Renal pelvis (tissue), 12 donors: ENCODE measurements at places on chromosomes 5 and 9.

DNA sequence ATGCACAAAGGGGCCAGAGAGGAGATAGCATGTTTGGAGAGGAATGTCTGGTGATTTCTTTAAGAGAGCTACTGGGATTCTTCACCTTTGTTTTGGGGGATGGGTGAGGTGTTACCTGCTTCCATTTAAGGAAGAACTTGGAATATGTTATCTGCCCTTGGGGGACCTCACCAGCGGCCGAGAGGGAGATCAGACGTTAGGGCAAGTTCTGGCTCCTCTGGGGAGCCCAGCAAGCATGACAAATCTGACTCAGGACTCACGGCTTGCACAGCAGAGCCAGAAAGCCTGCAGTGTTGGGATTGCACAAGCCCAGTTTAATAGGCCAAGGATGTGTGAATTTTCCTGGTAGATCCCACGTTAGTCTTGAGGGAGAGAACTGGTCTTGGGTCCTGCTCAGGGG is 40.3 kb downstream of the SLC28A3 start:
- DNase-seq = no peak

GRCh38 chr9:136059851-136060670 is 35.0 kb downstream of the NACC2 start:
- DNase-seq = no peak

- no peak for DNase-seq
Measured at GRCh38 chr5:42908086-42908485, 96.4 kb upstream of the SELENOP start.

DNA sequence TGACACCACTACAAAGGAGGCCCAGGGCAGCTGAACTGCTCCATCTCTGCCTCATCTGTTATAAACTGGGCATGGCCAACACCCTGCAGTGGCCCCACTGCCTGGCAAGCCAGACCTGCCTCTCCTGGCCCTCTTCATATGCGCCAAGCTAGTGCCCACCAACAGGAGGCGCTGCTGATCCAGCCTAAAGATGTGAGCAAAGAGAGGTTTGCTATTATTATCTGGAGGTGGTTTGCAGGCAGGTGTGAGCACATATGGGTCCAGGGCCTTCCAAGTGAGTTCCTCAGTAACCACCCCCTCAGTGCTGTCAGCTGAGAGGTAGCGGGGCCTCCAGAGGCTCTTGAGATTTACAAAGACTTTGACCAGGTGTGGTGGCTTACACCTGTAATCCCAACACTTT is 232.2 kb downstream of the SYK start:
- DNase-seq = no peak

DNA sequence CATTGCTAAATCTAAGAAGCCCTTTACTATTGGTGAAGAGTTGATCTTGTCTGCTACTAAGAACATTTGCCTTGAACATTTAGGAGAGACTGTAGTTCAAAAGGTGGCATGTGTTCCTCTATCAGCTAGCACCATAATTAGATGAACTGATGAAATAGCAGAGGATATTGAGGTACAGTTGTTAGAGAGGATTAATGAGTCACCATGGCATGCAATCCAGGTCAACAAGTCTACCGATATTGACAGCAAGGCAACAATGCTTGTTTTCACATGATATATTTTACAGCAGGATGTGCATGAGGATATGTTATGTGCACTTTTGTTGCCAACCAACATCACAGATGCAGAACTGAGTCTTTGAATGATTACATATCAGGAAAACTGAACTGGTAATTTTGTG is 134.3 kb upstream of the CDH9 start:
- no peak for DNase-seq

GRCh38 chr9:137764171-137764671 is 113.4 kb upstream of the CACNA1B start:
- DNase-seq = no peak

DNA sequence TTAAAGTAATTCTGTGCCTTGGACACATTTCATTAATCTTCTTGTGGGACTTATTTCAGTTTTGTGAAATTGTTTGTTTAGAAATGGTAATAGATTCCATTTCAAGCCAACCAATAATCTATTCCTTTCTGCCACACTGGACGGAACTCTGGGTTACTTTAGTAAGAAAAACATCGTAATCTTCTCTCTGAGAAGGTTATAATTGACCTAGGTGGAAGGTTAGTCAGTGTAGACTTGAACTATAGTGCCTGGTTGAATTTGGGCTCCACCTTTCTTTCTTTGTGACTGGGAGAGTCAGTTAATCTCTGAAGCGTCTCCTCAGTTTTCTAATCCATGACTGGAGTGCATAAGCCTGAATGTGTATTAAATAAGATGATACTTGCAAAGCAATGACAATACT is 89.7 kb upstream of the PRLR start:
- no peak for DNase-seq

GRCh38 chr9:86557918-86558317 is 203.7 kb upstream of the TUT7 start:
- no peak for DNase-seq

DNA sequence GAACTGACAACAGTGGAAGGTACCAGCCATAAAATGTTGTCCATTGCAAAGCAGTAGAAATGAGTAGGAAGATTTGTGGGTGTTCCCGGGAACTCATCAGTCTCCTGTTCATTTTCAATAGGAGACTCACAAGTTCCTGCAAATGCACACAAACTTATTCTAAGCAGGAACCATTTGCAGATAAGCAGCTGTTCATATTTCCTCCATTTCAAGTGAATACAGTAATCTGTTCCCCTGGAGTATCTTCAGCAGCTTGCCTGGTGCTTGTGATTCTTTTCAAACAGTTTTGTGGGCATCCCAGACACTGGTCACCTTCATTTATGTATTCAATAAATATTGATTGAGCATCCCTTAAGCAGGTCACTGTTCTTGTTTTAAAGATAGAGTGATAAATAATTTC is 1315.5 kb upstream of the C9orf72 start:
- DNase-seq = no peak

GRCh38 chr9:8365029-8365428 is 565.5 kb upstream of the DMAC1 start:
- no peak for DNase-seq

- no peak for DNase-seq
Measured at GRCh38 chr9:3993773-3994172, 306.1 kb downstream of the GLIS3 start.

DNA sequence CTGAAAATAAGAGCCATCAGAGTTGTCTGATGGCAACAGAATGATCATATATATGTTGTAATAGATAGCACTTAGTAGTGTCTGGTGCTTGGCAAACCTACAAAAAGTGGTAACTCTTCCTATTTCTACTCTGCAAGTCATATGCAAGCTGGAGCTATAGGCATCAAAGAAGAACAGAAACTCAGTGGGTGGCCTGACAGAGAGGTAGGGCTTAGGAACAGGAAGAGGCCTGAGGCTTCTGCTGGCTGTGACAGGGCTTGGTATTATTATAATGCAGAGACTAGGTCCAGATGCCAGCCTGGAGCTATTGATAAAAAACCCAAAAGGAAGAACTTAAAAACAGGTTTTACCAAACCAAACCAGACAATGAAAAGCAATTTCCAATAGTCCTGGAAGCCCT is 4.4 kb upstream of the DIAPH1 start:
- no peak for DNase-seq

- no peak for DNase-seq
Measured at GRCh38 chr5:103066326-103066725, 53.6 kb downstream of the GIN1 start.

DNA sequence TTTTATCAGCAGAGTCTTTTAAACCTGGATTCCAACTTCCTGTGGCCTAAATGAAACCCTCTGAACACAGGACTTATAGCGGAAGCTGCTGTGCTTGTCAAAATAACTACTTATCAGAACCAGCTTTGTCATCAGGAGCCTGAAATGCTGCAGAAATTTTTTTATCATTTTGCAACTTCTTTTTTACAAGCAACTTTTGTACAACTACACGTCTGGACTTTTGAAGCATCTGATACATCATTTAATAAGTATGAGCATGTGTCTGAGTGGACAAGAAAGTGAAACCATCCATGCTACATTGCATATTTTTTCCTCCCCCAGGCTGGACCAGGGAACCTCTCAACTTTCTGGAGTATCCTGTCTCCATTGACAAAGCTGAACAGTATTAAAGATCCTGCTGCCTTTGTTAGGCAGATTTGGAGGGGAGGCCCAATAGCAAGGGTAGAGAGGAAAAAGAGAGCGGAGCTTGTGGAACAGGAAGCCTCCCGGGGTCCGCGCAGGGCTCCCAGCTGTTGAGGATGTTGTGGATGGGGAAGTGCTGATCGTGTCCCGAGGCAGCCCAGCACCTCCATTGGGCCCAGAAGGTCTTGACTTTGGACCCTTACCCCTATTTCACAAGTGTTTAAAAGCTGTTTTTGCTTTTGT is 196.6 kb downstream of the MSX2 start:
- no peak for DNase-seq

GRCh38 chr5:124133406-124133805 is 613.0 kb downstream of the ZNF608 start:
- no peak for DNase-seq

GRCh38 chr5:61177716-61178115 is 15.4 kb upstream of the SMIM15 start:
- no peak for DNase-seq

DNA sequence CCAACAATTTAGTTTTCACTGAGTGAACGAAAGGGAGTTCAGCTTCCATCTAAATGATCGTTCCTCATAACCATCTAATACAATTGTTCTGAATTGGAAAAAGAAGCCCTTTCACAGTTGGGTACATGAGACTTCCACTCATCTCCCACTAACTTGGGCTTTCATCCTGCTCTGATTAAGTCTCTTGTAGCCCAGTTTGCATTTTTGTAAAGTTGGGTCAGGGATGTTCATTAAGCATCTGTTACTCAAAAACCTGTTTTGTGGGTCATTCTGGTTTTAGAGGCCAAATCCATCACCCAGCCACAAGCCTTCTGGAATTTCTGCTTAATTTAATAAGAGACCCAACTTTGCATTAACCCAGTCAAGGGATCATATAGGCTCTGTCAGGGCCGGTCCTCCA is 385.3 kb downstream of the BNC2 start:
- DNase-seq = no peak

DNA sequence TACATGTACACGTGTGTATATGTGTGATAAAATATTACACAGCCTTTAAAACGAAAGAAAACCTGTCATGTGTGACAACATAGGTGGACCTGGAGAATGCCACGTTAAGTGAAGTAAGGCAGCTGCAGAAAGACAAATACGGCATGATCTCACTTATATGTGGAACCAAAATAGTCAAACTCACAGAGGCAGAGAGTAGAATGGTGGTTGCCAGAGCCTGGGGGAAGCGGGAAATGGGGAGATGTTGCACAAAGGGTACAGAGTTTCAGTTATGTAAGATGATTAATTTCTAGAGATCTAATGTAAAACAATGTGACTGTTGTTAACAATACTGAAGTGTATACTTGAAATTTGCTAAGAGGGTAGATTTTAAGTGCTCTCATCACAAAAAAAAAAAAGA is 34.8 kb downstream of the ADAMTS12 start:
- DNase-seq = no peak

GRCh38 chr5:89878140-89879132 is 531.1 kb downstream of the CETN3 start:
- no peak for DNase-seq

DNA sequence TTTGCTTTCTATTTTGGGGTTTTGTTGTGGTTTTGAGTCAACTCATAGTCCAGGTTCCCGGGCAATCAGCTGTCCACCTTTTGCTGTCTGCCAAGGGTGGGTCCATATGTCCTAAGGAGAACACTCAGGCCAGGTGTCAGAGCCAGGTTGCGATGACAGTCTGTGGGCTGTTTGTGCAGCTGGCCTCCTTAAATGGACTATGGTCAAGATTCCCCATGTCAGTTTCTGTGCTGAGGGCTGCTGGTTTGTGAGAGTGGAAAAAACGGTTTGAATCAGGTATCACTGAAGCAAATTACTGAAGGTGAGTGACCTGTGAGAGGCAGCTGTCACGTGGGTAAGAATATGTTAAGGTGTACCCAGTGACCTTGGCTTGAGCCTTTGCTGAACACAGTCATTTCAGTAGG is 33.0 kb downstream of the SNX30 start:
- no peak for DNase-seq

DNA sequence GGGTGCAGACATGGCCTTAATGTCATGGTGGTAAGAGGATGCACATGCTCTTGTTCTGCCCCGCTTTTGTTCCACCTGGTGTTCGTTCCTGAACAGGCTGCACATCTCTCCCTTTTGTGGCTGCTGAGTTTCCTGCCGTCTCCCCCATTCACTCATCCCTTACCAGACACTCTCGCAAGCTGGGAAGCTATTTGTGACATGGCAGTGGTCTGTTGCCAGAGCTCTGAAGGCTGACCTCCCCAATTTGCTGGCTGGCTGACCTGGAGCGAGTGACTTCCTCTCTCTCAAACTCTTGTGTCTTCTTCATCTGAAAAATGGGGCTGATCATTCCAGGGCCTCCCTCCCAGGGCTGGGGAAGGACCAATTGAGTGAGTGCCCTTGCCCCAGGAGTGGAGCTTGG is 35.9 kb downstream of the HRH2 start:
- DNase-seq = no peak

DNA sequence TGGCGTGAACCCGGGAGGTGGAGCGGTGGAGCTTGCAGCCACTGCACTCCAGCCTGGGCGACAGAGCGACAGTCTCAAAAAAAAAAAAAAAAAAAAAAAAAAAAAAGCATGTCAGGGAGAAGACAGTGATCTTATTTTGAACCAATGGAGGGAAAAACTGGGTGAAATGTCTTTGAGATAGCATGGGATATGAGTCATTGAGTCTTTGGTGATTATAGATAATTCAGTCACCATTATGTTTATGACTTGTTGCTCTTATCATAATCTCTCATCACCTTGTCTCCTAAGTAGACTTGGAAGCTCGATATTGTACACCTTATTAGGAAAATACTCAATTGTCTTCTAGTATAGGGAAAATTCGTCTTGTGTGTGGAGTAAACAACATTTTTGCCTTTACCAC is 55.1 kb upstream of the KDM4C start:
- no peak for DNase-seq

DNA sequence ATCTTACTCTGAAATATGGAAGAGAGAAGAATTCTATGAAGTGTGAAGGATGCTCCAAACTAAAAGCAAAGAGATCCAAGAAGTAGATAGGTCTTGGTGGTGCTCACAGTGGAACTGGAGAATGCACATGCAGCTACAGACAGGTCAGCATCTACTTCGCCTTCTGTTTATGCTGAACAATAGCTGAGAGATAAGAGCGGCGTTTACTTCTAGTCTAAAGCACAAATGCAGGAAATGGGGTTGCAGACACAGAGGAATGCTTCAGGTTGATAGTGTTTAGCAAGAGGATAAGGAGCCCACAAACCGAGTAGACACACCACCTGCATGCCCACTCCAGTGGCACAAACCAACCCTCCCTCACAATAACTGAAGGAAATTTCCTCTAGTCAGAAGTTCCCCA is 180.0 kb upstream of the RGMB start:
- no peak for DNase-seq

DNA sequence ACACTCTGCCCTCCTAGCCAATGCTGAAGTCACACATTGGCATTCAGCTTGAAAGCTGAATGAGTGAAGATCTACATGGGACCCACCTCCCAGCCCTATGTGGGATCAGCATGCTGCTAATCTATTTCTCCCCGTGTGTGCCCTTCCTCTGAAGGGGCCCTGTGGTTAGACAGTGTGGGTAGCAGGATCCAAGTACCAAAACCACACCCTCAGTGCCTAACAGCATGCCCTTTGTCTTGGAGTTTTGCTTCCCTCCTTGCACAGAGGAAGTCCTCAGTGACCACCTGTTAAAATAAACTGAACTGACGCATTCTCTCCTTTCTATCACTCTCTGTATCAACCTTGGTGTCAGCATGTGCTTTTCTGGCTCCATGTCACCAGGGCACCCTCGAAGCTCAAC is 25.0 kb downstream of the SH3TC2 start:
- no peak for DNase-seq
